ENCODE measurements at places on chromosomes 2 and 18.
A peak's percentile ranks its signal among the peaks of the same experiment; 100 is the strongest.

GRCh38 chr2:240121190-240121589, 14.9 kb downstream of the COPS9 start:
- no peak for DNase-seq

- peak; percentile 71 for DNase-seq
Measured at GRCh38 chr18:864872-865273, 39.8 kb upstream of the ADCYAP1 start.

- peak; percentile 20 for DNase-seq
Measured at GRCh38 chr18:32019251-32019948, 775 bp downstream of the RNF125 start.

DNA sequence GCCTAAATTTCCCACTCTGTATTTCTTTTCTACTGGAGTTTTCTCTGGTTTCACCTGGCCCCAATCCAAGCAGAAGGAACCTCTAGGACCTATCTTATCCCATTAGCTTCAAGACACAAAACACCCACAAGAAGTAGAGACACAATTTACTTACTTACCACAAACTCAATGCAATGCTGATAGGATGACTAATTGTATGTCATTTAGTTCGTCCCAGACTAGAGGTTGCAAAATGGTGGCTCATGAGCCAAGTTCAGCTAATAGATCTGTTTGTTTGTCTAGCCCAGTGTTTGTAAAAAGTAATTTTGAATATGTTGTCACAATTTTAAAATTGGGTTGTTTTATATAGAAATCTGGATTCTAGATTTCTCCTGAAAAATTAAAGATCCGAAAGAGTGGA, 34.7 kb upstream of the ZSWIM2 start:
- DNase-seq, result no peak

DNA sequence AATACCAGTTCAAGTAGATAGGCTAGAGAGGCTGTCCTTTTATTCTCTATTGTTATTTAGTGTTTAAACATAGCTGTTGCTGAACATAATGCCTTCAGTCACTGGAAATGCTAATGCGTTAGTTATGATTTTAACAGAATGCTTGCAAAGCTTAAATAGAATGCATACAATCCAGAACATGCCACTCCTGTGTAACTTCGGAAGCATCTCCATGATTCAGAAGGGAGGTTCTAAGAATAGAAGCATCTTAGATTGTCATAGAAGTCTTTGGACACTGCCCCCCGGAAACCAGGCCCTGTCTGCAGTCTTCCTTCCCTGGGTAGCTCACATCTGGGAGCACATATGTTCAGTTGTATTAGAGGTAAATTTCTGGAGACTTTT, 73.2 kb downstream of the ZNF532 start:
- no peak for DNase-seq

- DNase-seq, result no peak
Measured at GRCh38 chr2:205323929-205324328, 358.4 kb upstream of the NRP2 start.
